NCI-H774 (cell line): ENCODE measurements at places on chromosomes 2 and 18.

DNA sequence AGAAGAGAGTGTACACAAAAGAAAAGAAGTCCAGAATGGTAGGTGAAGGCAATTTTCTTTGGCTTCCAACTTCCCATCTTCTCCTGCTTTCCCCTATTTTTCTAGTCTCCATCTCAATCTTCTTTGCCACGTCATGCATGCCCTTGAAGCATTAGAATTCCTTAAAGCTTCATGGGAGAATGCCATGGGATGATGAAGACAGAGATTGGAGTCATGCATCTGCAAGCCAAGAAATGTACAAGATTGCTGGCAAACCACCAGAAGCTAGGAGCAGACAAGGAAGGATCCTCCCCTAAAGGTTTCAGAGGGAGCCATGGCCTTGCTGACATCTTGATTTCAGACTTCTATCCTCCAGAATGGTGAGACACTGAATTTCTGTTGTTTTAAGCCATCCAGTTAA is 305.9 kb downstream of the HRH4 start:
- no peak for DNase-seq

- DNase-seq: no peak
These were observed 50.2 kb downstream of the NFATC1 start for GRCh38 chr18:79445696-79446561.

DNA sequence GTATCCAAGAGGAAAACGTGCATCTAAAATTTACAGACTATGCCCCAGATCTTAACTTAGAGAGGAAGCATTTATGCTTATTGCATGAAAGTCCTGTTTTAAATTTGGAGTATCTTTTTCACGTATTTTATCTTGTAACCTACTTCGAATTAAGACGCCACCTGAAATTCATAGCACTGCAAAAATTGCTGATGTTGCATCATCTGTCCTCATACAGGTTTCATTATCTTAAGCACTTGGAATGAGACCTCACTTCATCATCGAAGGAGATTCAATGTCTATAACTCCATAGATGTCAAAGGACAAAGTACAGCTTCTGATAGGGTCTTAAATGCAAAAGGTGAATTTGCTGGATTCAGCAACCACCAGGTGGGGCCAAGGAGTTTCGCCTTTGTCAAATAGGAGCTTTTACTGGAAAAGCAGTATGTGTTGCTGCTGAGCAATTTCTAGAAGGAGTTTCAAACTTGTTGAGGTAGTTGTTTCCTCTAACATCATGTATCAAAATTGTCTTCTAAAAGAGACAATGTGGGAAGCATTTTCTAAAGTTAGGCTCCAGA is 106.4 kb upstream of the CCDC85A start:
- no peak for DNase-seq

DNA sequence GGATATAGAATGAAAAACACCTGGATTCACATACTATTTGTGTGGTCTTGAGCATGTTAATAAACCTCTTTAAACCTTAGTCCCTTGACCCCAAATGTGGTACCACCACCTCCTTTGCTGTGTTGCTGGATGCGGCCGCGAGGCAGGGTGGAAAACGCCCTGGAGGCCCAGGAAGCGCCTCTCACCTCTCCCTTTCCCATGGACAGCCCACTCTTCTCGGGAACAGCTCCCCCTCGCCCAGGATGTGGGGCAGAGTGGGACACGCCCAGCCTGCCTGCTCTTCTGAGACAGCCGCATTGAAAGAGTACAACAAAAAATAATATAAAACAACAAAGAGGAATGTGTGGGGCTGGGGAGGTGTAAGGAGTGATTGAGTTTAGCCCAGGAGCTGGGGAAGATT is 549.0 kb upstream of the ID2 start:
- DNase-seq: no peak

DNA sequence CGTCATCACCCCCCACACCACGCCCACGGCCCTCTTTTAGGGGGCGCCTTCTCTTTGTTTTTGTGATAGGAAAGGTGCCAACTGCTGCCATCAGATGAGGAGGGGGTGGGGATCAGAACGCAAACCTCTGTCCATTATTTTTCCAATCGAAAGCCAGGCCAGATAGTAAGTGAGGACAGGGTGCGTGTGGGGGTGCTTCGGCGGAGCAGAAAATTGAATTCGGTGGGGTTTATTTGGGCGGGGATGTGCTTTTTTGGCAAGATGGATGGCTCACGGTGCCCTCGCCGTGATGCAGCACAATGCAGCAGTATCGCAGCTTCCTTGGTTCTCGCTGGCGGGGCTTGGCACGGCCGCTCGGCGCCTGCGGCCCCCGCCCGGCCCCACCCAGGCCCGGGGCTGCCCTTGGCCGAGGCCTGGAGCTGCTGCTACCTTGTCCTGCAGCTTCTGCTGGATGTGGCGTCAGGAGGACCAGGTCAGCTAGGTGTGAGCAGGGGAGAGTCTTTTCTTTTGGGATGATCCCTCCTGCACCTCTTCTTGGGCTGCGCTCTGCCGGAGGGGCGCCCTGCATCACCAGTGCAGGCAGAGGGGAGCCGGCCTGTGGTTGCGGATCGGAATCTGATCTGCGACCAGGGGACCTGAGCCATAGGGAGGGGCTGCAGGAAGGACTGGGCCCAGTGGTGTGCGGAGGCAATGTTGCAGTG is 1.3 kb downstream of the SPTBN1 start:
- DNase-seq: no peak
